EH (cell line): ENCODE measurements at places on chromosomes 13 and 19.

DNA sequence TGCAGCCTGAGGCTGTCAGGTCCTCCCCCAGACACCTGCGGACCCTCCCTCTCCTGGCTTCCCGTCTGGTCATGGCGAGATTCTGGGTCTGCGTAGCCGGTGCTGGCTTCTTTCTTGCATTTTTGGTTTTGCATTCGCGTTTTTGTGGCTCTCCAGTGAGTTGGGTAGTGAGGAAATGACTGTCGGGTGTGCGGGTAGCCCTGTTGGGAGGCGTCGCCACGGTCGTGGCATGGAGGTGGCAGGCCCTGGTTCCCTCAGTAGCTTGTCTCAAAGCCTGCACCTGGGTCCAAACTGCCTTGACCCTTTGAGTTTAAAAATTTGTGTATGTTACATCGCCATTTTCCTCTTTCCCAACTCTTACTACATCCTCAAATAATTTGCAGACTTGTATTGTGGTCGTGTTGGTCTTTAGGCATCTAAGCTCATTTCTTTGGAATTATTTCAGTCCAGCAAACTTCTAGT lies 344 bp downstream of the NHLRC3 start:
- peak; percentile 47 for DNase-seq

DNA sequence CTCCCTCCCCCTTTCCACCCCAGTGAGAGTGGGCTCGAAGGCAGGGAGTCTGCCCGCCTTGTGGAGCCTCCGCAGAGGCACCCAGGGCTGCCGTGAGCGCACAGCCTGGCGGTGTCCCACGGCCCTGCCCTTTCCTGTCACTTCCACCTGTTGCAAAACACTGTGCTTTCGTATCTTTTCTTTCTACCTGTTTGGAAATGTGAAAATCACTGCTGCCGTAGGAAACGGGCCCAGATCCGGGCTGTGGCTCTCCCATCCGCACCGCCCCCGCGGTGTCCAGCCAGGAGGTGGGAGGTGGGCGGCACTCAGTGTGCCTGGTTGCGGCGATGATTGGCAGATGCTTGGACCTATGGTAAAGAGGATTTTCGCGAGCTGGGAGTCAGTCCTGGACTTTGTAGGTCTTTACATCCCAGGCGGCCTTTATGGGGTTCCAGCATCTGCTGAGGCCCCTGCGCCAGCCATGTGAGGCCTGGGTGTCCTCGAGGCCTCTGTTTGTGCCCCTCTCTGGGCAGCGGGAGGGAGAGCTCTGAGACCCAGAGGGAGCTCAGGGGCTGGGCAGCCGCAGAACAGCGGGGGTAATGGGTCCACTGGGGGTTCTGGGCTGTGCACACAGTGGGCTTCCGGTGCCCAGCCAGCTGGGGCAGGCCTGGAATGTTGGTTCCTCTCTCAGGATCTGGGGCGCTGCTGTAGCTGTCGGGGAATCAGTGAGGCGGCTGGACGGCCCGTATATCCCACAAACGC lies 6.1 kb downstream of the STK11 start:
- no peak for DNase-seq

DNA sequence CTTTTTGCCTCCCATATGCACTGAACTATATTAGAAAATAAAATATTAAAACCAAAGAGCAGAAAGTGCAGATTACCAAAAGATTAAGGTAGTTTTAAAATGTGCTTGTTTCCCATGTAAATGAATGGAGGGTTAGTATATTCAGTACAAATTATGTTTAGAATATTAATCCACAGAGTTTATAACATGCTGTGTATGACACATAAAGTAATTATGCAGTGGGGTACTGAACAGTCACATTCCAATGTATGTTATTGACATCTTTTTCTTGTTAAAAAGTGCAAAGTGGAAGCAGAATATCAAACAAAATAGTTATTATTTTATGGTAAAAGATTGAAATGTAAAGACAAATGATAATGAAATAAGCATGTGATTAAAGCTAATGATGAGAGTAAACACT lies 79.3 kb downstream of the GPC6 start:
- peak; percentile 35 for DNase-seq

DNA sequence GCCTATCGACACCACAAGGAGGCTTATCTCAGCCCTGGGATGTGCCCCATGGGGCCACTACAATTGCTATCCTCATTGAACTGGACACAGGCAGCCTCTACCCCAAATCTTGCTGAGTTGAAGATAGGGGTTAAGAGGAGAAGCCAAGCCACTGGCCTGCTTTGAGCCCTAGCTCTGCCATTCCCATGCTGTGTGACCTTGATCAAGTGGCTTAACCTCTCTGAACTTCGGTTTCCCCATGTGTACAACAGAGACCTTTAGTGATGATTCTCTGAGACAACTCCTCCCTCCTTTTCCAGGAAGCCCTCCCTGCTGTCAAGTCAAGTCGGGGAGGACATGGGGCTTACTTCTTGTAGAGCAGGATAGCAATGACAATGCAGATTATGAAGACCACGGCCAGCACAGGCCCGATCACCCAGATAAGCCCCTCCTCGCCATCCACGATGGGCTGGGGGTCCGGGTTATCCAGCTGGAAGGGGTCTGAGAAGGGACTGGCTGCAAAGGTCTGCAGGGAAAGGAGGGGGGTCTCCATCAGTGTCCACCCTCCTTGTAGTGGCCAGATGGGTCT lies 121.6 kb downstream of the PTPRS start:
- no peak for DNase-seq

GRCh38 chr13:39603424-39603947 lies 493 bp upstream of the LHFPL6 start:
- peak; percentile 65 for DNase-seq

- no peak for DNase-seq
Measured at GRCh38 chr19:46515290-46515609, 19.6 kb upstream of the PNMA8B start.

DNA sequence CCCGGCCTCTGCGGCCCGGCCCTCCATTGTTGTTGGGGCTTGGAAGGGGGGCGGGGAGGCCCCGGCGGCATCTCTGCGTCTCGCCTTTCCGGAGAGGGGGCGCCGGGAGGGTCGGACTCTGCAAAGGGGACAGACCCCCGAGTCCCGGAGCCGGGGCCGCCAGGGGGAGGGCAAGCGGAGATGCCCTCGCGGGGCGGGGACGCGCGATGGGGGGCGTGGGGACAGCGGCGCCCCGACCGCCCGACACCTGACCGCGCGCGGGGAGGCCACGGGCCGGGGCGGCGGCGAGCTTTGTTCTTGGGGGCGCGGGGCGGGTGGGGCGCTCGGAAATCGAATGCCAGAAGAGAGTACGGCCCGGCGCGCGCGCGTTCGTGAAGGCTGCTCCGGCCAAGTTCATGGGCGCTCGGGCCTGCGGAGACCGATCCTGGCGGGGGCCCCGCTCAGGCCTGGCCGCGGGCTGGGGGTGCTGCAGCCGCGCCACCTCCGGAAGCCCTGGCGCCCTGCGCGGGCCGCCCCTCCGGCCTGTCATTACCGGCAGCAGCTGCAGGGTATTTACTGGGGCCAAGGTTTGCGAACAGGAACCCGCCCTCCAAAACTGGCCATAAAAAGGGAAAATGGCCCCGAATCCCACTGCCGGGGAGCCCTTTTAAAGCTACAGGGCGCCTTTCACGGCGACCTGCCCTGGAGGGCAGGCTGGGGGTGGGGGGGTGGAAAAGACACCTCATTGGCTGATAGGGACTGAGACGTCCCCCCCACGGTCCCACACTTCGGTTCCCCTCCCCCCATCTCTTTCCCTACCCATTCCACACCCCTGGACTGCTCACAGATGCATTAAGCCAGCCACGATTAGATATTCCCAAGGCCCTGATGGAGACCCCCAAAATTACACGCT lies 11.1 kb upstream of the NANOS3 start:
- no peak for DNase-seq

- peak; percentile 42 for DNase-seq
Measured at GRCh38 chr13:64925284-64925683, 2304.9 kb downstream of the PCDH9 start.

GRCh38 chr13:27339299-27339698 lies 68.7 kb downstream of the RASL11A start:
- peak; percentile 53 for DNase-seq

DNA sequence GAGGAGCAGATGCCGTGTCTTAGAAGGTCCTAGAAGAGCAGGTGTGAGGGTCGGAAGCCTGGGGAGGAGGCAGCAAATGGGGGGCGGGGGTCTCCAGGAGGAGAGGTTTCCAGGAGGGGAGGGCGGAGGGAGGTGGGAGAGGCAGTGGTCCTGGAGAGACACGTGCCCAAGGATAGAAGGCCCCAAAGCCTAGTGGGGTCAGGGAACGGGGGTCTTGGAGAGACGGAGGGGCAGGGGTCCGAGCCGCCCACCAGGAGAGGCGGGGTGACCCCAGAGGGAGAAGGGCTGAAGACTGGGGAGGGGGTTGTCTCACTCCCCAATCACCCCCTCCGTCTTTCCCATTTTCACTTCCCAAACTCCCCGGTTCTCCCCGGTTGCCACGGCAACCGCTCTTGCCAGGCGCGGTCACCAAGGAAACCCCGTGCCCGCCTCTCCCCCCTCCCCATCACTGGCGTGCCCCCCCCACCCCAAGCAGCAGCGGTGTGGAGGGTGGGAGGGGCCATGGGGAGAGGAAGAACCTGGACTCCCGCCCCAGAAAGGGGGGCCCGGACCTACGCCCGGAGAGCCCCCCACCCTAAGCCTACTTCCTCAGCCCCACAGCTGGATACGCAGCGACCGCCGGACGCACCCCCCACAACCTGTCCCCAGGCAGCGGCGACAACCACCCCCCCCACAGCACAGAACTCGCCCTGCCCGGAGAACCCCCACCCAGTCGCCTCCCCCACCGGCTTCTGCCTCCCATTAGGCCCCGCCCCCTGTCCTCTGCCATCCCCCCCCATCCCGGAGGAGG lies 988 bp downstream of the LRRC4B start:
- no peak for DNase-seq

GRCh38 chr19:35077411-35078223 lies 36.1 kb downstream of the HPN start:
- no peak for DNase-seq

GRCh38 chr19:37551129-37551993 lies 43.2 kb downstream of the ZNF571 start:
- peak; percentile 39 for DNase-seq

GRCh38 chr13:29196409-29197074 lies 376.4 kb downstream of the MTUS2 start:
- DNase-seq = no peak

- DNase-seq = no peak
Measured at GRCh38 chr19:33312065-33312464, 9.7 kb upstream of the CEBPA start.

GRCh38 chr13:44230736-44231135 lies 142.9 kb upstream of the SERP2 start:
- DNase-seq = peak; percentile 48

- DNase-seq = no peak
Measured at GRCh38 chr13:113935001-113935844, 38.7 kb downstream of the C13orf46 start.

DNA sequence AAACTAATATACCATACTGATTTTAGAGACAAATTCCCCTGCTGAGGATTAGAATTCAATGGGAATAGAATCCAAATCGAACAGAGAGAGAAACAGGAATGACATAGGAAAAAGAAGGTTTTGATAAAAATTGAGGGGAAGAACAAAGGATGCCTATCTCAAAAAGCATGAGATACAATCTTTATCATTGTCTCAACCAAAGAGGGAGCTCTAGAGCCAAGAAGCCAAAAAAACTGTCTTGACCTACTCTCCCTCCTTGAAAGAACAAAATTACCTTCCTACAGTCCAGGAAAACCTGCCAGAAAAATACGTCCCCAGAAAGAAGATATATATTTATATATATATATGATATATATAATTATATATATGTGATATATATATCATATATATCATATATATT lies 39.2 kb upstream of the MIR17HG start:
- DNase-seq = peak; percentile 1

DNA sequence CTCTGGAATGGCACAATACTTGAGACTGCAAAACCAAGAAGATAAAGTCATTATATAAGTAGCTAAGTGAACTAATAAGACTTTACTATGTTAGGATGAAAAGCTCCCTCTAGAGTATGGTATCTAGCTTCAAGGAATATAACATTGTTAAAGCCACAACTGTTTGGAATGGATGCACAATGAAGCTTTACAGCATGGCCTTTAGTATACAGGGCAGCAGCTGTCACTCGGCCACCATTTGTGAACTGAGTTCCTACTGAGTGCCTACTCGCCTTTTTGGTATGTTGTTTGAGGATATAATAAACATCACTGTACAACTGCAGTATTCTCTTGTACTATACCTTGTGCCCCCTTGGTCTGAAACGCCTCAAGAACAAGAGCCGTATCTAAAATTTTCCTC lies 6.8 kb downstream of the ALG5 start:
- no peak for DNase-seq

DNA sequence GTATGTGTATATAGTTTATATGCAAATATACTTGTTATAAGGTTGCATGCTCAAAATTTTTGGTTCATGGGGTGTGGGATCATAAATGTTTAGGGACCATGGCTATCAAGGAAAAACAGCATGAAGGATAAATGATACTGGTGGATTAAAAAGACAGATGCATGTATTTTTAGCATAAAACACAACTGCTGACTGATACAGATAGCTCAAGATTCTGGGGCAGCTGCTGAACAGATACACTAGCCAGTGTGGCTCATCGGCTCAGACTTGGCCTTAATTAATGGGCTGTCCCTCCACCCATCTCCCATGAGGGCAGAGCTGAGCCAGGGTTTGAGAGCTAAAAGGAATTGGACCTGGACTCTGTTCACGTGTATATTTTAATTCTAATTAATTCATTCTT lies 11.4 kb downstream of the ALOX5AP start:
- no peak for DNase-seq

DNA sequence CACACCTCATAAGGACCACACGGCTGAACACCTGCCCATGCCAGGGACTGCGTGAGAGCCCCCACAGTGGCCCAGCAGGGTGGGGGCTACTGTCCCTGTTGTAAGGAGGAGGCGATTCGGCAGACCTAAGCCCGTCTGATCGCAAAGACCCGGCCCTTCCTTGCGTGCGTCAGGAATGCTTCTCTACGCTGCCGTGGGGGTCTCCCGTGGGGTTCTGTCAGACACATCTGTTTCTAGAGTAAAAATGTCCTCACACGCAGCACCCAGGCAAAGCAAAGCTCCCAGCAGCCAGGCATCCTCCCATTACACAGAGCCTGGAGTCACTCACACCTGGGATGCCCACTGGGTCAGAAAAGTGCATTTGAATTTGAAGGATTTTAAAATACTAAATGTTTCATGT lies 147.7 kb upstream of the SOX1 start:
- DNase-seq = no peak

GRCh38 chr13:63501702-63502101 lies 2086.1 kb upstream of the PCDH20 start:
- no peak for DNase-seq

- DNase-seq = no peak
Measured at GRCh38 chr13:73450583-73450982, 391.8 kb downstream of the KLF5 start.

- DNase-seq = no peak
Measured at GRCh38 chr13:42219876-42220275, 52.1 kb upstream of the AKAP11 start.

DNA sequence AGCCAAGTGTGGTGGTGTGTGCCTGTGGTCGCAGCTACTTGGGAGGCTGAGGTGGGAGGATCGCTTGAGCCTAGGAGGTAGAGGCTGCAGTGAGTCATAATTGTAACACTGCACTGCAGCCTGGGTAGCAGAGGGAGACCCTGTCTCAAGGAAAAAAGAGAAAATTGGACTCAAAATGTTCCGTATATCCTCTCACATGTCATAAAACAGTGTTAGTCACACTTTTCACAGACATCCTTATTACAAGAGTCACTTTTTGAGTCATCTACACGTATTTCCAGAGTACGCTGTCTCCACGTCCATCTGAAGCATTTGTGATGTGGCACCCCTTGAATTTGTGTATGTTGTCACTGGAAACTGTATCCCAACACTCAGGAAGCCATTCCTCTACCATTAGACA lies 133.0 kb downstream of the SIPA1L3 start:
- peak; percentile 98 for DNase-seq

- peak; percentile 96 for DNase-seq
Measured at GRCh38 chr13:33194820-33195692, 90.5 kb downstream of the STARD13 start.
